ENCODE measurements at places on chromosomes 6 and 20. TPM values are rescaled to one million over a fixed set of nuclear protein-coding genes. Genes with fewer than 3 reads are reported as not detected.

TCP11 gene
- not detected for total RNA-seq

HTR1E gene
- 0.17 TPM for total RNA-seq

HLA-DQB1 gene
- total RNA-seq, result 23.2 TPM

DNA sequence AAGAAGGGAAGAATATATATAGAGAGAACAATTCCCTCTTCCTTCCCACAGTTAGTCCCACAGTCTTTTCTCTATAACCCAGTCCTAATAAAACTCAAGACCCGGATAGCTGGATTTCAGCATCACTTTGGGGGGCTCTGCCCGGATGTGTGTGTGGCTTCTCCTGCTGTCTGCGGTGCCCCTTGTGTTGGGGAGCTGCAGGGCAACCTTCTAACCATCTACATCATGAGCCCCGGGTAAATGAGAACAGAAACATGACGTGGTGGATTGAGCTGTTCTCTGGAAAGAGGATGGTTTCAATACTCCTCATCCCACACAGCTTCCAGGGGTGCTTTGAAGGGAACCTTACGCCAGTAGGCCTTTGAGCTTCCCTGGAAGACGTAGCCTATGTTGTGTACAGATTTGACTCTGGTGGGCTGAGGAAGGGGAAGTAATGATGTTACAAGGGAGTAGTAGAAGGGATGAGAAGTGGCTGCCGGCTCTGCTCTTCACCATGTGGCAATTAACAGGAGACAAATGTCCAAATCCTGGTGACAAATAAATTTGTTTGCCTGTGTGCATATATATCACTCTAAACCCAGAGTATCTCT, 13.5 kb upstream of the PRDM1 start:
- no peak for DNase-seq

DNA sequence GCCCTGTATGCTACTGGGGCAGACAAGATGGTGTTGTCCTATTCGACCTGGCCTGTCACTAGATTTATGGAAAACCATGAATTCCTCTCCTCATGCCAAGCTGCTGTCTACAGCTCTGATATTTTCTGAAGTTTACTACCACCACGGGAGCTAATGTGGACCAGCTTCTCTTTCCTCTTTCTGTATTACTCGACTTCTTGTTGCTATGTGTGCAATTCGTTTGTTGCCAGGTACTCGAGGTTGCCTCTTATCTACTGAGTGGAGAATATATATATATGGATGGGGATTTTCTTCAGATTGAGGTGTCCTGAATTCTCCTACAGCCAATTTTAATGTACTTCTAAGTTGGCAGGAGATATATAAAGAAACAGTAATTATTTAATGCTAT, 34.7 kb downstream of the MAN1A1 start:
- no peak for DNase-seq

GRCh38 chr6:88763160-88763559, 200.3 kb downstream of the RNGTT start:
- no peak for DNase-seq

- no peak for DNase-seq
Observed at GRCh38 chr6:169132352-169132940, 121.2 kb downstream of the THBS2 start.

DNA sequence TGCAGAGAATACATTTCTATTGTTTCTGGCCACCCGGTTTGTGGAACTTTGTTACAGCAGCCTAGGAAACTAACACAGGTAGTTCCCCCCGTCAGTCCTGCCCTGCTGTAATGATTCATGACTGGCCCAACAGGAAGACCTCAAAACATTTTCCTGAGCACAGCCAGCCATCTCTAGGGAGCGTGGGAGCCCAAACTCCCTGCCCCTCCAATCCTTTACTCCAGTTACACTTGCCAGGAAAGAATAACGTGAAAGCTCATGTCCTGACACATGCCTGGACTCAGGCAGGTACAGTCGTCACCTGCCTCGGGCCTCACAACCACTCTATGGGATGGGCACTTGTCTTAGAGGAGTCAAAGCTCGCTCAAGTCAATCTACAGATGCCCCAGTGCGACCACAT, 8.4 kb downstream of the TXNDC5 start:
- DNase-seq, result no peak

DNA sequence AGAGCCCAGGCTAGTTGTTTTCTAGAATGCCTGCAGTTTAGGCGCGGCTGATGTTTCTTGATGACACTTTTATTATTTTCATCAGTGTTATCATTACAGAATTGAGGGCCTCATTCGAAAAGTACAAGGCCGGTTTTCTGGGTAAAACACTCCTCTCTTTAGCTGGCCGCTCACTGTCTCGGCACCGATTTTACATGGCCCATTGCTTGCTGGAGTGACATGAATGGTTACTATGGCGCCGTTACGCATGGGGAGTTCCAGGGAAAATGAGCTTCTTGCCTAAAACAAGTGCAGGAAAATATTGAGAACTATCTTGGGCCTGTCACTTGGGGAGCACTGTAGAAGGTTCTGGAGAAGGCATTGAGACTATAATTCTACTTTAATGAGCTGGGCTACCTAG, 317.8 kb downstream of the CDH4 start:
- no peak for DNase-seq

GRCh38 chr6:6386010-6386409, 65.5 kb upstream of the F13A1 start:
- no peak for DNase-seq

GRCh38 chr6:156662025-156662445, 115.1 kb upstream of the ARID1B start:
- DNase-seq, result no peak

DNA sequence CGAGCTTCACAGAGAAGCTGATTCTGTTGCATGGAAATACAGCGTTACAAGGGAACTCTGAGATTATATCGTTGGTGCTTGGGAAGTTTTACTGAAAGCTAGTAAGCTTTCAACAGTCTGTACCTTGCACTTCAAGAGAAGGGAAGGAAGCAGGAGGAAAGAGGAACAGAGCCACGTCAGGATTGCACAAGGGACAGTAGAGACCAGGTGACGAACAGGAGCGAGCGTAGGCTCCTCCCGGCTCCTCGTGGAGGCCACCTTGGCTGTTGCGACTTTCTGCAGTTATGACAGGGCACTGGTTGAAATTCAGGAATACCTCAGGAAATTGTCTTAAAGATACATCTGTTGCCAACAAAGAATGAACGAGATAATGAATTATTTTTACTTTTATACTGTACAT, 18.8 kb downstream of the RTF2 start:
- DNase-seq, result no peak

DNA sequence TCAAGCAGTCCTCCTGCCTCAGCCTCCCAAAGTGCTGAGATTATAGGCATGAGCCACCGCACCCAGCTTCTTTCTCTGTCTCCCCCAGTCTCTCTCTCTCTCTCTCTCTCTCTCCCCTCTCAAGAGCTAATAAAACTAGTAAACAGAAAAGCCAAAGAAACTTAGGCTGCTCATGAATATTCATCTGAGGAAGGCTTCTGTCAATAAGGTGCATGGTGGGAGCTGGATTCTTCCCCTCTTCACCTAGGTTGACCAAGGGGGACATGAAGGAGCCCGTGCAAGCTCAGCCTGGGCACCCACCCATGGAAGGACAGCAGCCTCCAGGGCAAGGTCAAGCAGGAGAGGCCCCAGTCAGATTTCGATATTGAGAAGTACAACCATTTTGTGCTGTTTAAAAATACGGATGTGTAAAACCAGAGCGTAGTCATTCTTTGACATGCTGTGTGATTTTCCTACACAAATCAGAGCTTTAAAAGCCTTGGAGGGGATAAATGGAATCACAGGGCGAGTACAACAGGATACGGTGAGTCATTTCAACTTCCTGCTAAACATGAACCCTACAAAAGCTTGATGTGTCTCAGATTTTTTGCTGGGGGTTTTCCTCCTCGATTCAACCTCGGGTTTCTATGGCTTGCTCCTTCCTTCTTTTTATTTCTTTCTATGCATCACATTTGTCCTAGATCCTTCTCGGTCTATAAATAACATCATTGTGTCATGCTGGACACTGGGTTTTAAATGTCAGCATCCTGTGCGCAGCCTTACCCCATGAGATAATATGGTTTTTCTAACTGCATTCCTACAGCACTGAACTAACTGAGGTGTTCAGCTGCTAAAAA, 368.9 kb upstream of the JARID2 start:
- DNase-seq, result no peak

- DNase-seq, result no peak
Observed at GRCh38 chr6:144898052-144898689, 613.0 kb downstream of the UTRN start.

Measured in mucosa of gallbladder (tissue), 1 donor.